ENCODE measurements at places on chromosomes 5 and 9. TPM values are rescaled to one million over a fixed set of nuclear protein-coding genes. Genes with fewer than 3 reads are reported as not detected.

SEMA6A gene
- total RNA-seq = 21.3 TPM

ARID3C gene
- total RNA-seq = not detected

HTR4 gene
- total RNA-seq = not detected

PCDHA7 gene
- total RNA-seq = 1.0 TPM

- no peak for DNase-seq
Observed at GRCh38 chr9:125789196-125789595, 42.0 kb downstream of the PBX3 start.

SLC36A3 gene
- not detected for total RNA-seq

NUDT2 gene
- 30.4 TPM for total RNA-seq

PCDHA10 gene
- 0.48 TPM for total RNA-seq

GRCh38 chr5:33476992-33477391 is 36.2 kb downstream of the TARS1 start:
- no peak for DNase-seq

PDGFRB gene
- 141 TPM for total RNA-seq

PCDHGA8 gene
- 2.0 TPM for total RNA-seq

- DNase-seq = no peak
Observed at GRCh38 chr9:99406939-99407338, 184.9 kb downstream of the SEC61B start.

- DNase-seq = no peak
Observed at GRCh38 chr5:149228618-149229297, 42.9 kb upstream of the AFAP1L1 start.

DNA sequence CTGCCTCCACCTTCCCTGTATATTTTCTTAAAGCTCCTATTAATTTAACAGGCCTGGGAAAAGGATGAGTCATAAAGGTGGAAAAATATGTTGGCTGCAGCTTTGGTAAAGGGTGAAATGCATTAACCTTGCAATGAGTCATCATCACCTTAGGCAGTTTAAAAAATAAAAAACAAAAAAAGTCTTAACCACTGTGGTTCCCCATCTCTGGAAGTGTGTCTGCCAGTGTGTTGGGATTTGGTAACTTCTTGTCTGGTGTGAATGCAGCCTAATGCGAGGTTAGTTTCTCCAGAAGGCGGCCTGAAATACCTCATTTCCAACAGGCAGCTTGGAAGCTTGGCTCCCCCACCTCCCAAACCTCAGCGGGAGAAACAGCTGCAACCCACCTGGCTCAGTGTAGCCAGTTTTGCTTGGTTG is 265.3 kb upstream of the GAS1 start:
- DNase-seq = no peak

NKD2 gene
- 1.4 TPM for total RNA-seq

RLN2 gene
- not detected for total RNA-seq

DNA sequence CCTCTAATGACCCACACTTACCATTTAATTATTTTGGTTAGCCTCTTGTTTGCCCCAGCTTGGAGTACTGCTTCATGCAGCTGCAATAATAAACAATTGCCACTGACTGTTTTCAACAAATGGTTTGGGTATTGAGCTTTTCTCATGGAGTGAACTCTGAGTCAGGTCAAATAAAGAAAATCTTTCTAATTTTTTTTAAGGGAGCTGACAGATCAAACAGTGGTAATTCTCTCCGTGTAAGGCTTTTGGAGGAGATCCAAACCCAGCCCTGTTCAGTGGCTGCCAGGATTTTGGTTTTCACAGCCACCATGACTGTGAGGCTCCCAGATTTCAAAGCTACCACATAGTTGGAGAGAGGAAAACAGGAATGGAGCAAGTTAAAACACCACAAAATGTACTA is 110.7 kb upstream of the EFNA5 start:
- no peak for DNase-seq

PCDHGA10 gene
- 14.0 TPM for total RNA-seq

PCDHA9 gene
- 0.56 TPM for total RNA-seq

DNA sequence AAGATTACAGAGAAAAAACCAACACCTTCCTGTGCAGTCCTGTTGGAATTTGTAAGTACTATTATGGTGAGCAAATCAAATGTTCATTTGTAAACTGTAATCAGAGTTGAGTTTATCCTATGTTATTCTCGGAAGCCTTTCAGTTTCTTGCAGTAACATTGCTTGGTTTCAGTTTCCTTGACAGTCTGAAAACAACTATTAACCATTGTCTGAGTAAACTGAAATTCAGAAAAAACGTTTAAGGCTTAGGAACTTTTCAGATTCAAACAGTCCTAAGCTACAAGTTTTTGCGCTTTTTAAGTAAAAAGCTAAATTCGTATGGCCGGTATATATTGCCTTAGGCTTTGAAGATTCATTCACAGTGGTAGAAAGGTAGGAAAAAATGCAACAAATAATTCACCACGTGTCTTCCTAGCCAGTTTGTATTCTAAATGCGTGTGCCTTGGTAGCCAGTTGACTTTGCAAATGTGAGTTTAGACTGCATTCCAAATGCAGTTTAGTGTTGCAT is 2.5 kb downstream of the GPBP1 start:
- DNase-seq = no peak

- DNase-seq = no peak
Observed at GRCh38 chr9:30774326-30774725, 1610.1 kb upstream of the ACO1 start.

GFI1B gene
- not detected for total RNA-seq

DNA sequence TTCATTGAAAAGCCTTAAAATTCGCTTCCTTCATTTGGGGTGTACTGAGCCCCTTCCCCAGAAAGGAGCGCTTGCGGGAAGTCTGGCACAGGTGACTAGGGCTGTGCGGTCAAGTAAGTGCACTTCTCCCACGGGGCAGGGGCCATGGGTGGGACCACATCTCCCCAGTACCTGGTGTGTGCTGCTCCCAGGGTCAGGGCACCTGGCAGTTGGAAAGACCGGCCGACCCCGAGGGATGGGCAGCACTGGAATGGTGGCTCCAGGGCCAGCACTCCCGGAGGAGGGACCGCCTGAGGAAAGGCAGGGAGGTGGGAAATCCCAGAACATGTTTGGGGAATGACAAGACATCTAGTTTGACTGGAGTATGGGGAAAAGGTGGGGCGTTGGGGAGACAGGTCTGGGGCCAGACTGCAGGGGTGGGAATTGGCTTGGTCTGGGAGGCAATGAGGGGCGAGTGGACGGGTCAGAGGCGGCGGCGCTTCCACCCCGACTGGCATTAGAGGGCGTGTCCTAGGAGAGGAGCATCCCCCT is 727 bp upstream of the GLIPR2 start:
- no peak for DNase-seq

- DNase-seq = no peak
Observed at GRCh38 chr9:126613651-126614050, at the start of gene LMX1B. LMX1B (plus strand) TSS chr9:126613928; CDS start chr9:126614450, 522 bp downstream.

HRCT1 gene
- 15.0 TPM for total RNA-seq

SLC25A48 gene
- total RNA-seq = not detected

DNA sequence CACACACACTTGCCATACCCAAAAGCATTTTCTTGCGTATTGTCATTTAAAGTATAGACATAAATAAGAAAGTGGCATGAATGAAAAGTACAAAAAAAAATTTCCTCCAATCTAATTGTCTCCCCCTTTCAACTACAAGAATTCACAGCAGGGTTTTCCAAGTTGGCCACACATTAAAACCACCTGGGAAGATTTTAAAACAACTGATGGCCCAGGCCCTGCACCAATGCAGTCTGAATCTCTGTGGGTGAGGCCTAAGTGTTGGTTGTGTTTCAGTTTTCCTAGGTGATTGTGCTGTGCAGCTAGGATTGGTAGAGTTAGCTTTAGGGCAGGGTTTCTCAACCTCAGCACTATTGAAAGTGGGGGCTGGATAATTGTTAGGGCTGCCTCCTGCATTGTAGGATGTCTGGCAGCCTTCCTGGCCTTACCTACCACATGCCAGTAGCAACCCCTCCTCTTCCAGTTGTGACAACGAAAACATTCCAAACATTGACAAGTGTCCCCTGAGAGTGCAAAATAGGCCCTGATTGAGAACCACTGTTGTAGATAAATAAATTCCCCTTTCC is 337.1 kb downstream of the KIAA0825 start:
- DNase-seq = no peak

- no peak for DNase-seq
Observed at GRCh38 chr9:118809160-118809625, 560.0 kb downstream of the BRINP1 start.

GRCh38 chr5:89395111-89395510 is 512.1 kb upstream of the MEF2C start:
- DNase-seq = no peak

- DNase-seq = no peak
Observed at GRCh38 chr9:8531826-8532415, 732.3 kb upstream of the DMAC1 start.

OMD gene
- 122 TPM for total RNA-seq

PPP3R2 gene
- total RNA-seq = not detected
